ENCODE measurements at places on chromosomes 3 and 15. TPM values are rescaled to one million over a fixed set of nuclear protein-coding genes. Genes with fewer than 3 reads are reported as not detected.

NR2E3 gene
- not detected for total RNA-seq

SCG5 gene
- total RNA-seq = 3.1 TPM

- peaks cover 43% of the 10 kb centered on the region for H3K4me1 ChIP-seq
- peak; percentile 71 for DNase-seq
- H3K27me3 ChIP-seq = no peaks in the 10 kb centered on the region
- no peak overlapping the region for H3K4me3 ChIP-seq
- no peak overlapping the region for H3K27ac ChIP-seq
Measured at GRCh38 chr3:189267981-189268613, 96.3 kb downstream of the TPRG1 start.

DNA sequence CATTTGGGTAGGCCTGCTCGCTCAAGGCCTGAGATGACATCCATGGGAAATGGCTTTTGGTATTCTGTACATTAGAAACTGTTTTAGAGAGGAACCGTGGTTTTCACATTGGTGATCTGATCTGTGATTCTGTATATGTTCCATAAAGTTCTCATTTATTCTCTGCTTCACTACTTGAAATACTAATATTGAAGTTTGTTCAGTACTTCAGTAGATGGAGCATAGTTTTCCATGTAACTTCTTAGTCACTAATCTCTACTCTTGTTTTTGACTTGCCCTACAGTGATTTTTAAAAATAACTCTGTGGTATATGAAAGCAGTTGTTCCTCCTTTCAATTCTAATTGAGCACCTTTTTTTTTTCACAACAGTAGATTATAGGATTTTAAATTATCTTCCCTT lies 66.5 kb downstream of the MBNL1 start:
- DNase-seq = no peak
- no peaks in the 10 kb centered on the region for H3K36me3 ChIP-seq
- H3K4me3 ChIP-seq = no peak overlapping the region
- no peak overlapping the region for H3K27ac ChIP-seq
- H3K27me3 ChIP-seq = no peaks in the 10 kb centered on the region

GRCh38 chr15:67510597-67511190 lies 10.2 kb upstream of the C15orf61 start:
- no peak overlapping the region for H3K27ac ChIP-seq
- no peaks in the 10 kb centered on the region for H3K4me1 ChIP-seq
- no peaks in the 10 kb centered on the region for H3K36me3 ChIP-seq
- no peak for DNase-seq

DNA sequence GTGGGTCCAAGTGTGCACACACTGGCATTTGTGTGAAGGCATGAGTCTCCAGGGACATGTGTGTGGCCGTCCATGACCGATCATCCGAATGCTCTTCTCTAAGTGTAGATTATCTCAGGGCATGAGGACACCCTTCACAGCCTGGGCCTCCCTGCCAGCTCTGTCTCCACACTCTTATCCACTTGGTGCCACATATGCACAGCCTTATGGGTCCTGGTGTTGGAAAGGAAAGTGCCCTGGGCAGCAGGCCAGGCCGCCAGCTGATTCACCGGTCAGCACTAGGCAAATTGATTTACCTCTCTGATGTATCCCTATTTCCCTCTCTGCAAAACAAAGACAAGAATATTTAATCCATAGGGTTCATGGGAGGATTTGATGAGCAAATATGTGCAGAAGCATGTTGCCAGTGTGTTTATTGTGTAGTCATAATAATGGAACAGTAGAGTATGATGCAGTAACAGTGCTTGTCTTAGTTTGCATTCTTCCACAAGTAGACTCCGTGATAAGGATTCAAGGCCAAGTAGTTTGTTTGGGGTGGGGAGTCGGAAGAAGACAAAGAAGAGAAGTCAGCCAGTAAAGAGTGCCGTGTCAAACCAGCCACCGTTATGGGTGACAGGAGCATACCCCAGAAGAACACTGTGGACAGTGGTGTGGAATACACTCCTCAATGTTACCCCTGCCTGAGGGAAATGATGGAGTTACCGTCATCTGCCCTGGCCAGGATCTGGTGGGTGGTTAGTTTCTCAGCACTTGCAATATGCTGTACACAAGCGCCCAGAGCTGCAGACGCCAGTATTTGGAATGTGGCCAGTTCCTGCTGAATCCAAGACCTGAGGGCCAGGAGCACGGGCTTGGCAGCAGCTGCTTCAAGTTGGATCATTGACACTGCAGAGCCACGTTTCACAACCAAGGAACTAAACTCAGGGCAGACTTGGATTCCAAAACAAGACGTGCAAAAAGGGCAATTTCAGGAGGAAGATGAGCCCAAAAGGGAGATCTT lies 85.1 kb downstream of the MTHFS start:
- H3K4me3 ChIP-seq = no peak overlapping the region
- no peaks in the 10 kb centered on the region for H3K4me1 ChIP-seq
- H3K36me3 ChIP-seq = no peaks in the 10 kb centered on the region
- no peak overlapping the region for H3K27ac ChIP-seq
- no peaks in the 10 kb centered on the region for H3K27me3 ChIP-seq
- no peak for DNase-seq

DNA sequence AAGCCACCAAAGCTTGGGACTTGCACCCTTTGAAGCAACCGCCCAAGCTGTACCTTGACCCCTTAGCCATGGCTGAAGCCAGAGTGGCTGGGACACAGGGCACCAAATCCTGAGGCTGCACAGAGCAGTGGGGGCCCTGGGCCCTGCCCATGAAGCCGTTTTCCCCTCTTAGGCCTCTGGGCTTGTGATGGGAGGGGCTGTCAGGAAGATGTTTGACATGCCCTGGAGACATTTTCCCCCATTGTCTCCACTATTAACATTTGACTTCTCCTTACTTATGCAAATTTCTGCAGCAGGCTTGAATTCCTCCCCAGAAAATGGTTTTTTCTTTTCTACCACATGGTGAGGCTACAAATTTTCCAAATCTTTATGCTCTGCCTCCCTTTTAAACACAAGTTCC lies 522.2 kb downstream of the EDEM1 start:
- no peak overlapping the region for H3K27ac ChIP-seq
- H3K4me1 ChIP-seq = no peaks in the 10 kb centered on the region
- H3K36me3 ChIP-seq = no peaks in the 10 kb centered on the region
- no peak for DNase-seq
- peaks cover 22% of the 10 kb centered on the region for H3K27me3 ChIP-seq

DNA sequence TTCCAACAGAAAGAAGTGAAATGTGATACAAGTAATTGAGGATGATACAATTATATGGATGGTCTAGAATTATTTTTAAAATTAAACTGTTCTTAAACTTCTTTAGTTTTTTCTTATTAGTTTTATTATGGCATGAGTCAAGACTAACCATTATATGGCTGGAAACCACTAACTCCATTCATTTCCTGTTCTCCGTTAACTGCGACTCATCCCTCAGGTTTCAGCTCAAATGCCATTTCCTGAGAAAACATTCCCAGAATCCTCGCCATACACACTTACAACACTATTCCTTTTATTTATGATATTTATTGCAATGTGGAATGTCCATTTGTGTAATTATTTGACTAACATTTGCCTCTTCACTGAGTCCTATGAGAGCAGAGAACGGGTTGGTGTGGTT lies 394.1 kb downstream of the SOX2 start:
- H3K4me3 ChIP-seq = no peak overlapping the region
- peaks cover 4% of the 10 kb centered on the region for H3K4me1 ChIP-seq
- no peak overlapping the region for H3K27ac ChIP-seq
- H3K36me3 ChIP-seq = no peaks in the 10 kb centered on the region

DNA sequence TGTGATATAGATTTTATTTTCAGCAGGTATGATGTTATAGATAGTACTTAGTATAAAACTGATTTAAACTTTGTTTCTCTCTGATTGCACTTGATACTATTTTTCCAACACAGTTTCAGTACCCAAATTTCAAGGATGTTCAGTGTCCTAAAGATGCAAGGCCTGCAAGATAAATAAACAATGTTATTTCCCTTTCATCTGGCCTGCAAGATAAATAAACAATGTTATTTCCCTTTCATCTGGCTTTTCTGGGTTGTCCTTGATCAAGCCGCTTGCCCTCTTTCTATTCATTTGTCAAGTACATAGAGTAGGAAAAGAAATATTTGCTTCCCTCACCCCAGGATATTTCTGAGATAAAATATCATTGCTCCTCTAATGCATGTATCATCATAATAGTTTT lies 571.0 kb downstream of the FGF12 start:
- DNase-seq = no peak
- no peaks in the 10 kb centered on the region for H3K4me1 ChIP-seq
- no peak overlapping the region for H3K4me3 ChIP-seq
- no peaks in the 10 kb centered on the region for H3K36me3 ChIP-seq
- no peak overlapping the region for H3K27ac ChIP-seq

DNA sequence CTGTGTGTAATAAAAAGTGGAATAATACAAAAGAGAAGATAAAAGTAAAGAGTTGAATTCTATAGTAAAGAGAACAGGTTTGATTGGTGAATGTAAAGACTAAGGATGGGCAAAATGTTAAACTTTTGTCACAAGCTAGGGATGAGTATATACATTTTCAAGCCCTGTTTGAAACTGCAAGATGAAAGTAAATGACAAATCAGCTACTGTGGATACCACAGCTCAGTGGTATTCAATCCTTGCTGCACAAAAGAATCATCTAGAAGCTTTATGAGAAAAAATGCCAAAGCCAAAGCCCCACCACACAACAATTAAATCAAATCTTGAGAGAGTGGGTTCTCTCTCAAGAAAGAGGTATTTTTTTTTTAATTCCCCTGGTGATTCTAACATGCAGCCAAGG lies 67.7 kb downstream of the VPS13C start:
- no peak overlapping the region for H3K27ac ChIP-seq
- no peaks in the 10 kb centered on the region for H3K4me1 ChIP-seq
- DNase-seq = no peak
- H3K36me3 ChIP-seq = peaks cover 8% of the 10 kb centered on the region
- no peaks in the 10 kb centered on the region for H3K27me3 ChIP-seq

- no peak for DNase-seq
- no peak overlapping the region for H3K27ac ChIP-seq
- H3K4me1 ChIP-seq = no peaks in the 10 kb centered on the region
- peaks cover 84% of the 10 kb centered on the region for H3K36me3 ChIP-seq
Measured at GRCh38 chr15:90910441-90911301, 7.6 kb downstream of the MAN2A2 start.

DNA sequence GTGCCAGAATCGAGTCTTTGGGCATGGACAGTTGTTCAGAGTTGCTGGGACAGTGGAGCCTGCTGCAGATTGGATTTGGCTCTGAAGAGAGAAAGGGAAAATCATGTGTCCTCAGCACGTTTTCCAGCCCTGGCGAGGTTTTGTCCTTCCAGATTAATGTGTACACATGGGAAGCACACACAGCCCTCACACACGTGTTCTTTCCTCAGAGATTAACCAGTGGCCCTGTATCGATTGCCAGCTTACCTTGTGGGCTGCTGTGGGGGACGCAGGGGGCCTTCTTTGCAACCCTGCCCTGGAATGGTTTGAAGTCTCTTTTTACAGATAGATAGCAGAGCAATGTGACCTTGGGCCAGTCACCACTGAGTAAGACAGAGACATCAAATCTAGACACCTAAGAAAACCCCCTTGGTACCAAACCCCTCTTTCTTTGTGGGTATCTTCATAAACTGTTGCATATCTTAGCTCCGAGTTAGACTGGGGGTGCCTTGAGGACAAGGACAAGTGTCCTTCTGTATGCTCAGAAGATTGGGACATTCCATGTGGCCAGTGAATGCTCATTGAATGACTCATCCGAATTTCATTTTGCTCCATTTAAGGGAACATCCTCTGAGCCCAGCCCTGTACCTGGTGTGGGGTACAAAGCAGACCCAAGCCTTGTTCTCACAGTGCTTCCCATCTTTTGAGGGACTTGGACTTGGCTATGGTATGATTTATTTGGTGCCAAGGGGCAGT lies 48.0 kb downstream of the SMAD6 start:
- peaks cover 45% of the 10 kb centered on the region for H3K4me1 ChIP-seq
- DNase-seq = no peak
- H3K36me3 ChIP-seq = peaks cover 16% of the 10 kb centered on the region

GRCh38 chr15:72358650-72359171 lies 17.1 kb downstream of the HEXA start:
- H3K4me1 ChIP-seq = peaks cover 7% of the 10 kb centered on the region
- H3K27ac ChIP-seq = no peak overlapping the region
- H3K4me3 ChIP-seq = no peak overlapping the region
- peaks cover 2% of the 10 kb centered on the region for H3K36me3 ChIP-seq
- no peaks in the 10 kb centered on the region for H3K27me3 ChIP-seq

KLHL40 gene
- not detected for total RNA-seq

CSPG4 gene
- total RNA-seq = 0.11 TPM

NANOGP8 gene
- not detected for total RNA-seq

- no peak overlapping the region for H3K27ac ChIP-seq
- H3K27me3 ChIP-seq = no peaks in the 10 kb centered on the region
- peaks cover 7% of the 10 kb centered on the region for H3K4me1 ChIP-seq
- DNase-seq = no peak
- no peak overlapping the region for H3K4me3 ChIP-seq
- H3K36me3 ChIP-seq = no peaks in the 10 kb centered on the region
Measured at GRCh38 chr15:66650433-66650832, 51.6 kb upstream of the SMAD6 start.

DNA sequence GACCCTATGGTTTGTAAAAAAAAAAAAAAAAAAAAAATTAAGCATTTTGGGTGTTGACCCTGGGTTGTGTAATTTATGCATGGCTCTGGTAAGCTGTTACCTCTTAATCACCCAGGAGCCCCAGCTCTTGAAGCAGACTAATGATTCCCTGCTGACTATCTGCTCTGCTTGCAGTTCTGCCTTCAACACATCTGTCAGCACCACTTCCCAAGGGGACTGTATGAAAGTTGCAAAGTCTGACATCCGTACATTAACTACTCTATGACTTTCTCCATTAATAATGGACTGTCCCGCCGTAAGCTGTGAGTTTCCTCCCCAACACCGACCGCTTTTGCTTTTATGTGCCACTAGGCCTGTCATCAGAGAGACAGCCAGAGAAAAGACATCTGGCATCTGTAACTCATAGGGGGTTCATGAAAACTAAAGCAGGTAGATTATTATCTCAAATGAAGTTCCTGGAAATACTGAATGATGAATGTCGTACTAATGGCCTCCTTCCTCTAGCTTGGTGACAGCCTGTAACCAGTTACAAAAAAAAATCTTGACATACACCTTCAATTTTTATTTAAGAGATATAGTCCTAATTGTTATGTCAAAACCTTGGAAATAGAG lies 271.5 kb downstream of the IL5RA start:
- H3K27ac ChIP-seq = no peak overlapping the region
- H3K4me1 ChIP-seq = no peaks in the 10 kb centered on the region
- peak; percentile 29 for DNase-seq
- H3K27me3 ChIP-seq = no peaks in the 10 kb centered on the region
- H3K36me3 ChIP-seq = no peaks in the 10 kb centered on the region

NTRK3 gene
- total RNA-seq = not detected

DNA sequence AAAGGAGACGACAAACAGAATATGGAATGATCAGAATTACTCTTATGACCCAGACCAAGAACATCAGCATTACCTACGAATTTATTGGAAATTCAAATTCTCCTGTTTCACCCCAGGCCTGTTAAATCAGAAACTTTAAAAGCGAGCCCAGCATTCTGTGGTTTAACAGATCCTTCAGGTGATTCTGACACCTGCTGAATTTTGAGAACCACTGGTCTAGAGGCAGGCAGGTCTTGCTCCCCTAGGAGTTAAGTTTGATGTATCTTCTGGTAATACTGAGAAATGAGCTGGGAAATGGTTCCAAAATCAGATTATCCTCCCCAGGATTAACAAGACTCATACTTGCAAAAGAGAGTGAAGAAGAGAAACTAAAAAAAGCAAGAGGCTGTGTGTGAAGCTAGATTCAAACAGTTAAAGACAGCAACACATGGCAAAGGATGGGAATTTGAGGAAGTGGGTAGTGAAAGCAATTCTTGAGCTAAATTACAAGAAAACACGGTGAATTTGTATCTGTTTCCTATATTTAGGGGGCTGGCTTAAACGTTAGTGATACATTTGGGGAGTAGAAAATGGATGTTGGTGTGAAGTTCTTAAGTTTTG lies 66.0 kb downstream of the FLNB start:
- no peak overlapping the region for H3K4me3 ChIP-seq
- H3K36me3 ChIP-seq = no peaks in the 10 kb centered on the region
- no peaks in the 10 kb centered on the region for H3K4me1 ChIP-seq
- H3K27me3 ChIP-seq = no peaks in the 10 kb centered on the region
- DNase-seq = no peak

CHRNA5 gene
- total RNA-seq = 18.9 TPM

Data from A673 (cell line).